ENCODE measurements at places on chromosomes 11 and 22. TPM values are rescaled to one million over a fixed set of nuclear protein-coding genes. Genes with fewer than 3 reads are reported as not detected.

GRCh38 chr11:134363592-134363991 is 31.8 kb downstream of the GLB1L2 start:
- no peaks in the 10 kb centered on the region for H3K27me3 ChIP-seq
- no peak overlapping the region for H3K4me3 ChIP-seq
- no peak overlapping the region for H3K27ac ChIP-seq
- no peaks in the 10 kb centered on the region for H3K36me3 ChIP-seq
- no peak for DNase-seq
- no peaks in the 10 kb centered on the region for H3K4me1 ChIP-seq

DNA sequence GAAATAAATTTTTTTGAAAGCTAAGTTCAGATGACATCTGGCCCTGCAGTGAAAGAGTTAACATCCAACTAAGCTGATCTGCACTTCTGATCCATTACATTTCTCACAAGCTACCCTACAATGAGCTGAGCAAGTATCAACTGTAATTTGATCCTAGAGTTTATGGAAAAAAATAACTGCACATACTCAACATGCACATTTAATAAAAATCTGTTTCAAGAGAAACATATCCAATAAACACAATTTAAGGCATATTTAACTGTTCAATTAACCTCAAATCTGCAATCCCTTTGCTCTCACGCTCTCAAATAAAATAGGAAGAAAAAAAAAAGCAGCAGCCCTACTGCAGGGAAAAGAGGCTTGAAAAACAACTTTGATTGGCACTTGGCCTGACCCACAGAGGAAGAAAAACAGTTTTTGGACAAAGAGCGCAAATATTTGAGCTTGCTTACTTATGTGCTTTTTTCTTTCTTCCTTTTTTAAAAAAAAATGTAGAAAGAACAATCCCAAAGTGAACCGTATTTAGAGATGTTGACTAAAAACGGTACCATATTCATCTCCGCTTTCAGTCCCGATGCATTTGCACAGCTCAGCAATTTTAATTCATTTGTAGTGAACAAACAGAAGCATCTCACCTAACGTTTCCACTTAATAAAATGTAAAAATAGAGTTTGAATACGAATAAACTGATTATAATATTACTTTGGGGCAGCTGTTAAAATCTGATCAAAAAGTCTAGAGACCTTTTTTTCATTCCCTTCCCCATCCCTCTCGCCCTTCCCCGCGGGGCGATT is 1.6 kb downstream of the SESN3 start:
- peak overlapping the region; percentile 74 for H3K4me3 ChIP-seq
- H3K27ac ChIP-seq, result no peak overlapping the region
- no peaks in the 10 kb centered on the region for H3K27me3 ChIP-seq
- no peaks in the 10 kb centered on the region for H3K36me3 ChIP-seq
- peaks cover 22% of the 10 kb centered on the region for H3K4me1 ChIP-seq

The MAJIN gene
- not detected for total RNA-seq

The PNPLA3 gene
- total RNA-seq, result 0.58 TPM

All from gastrocnemius medialis (tissue), 4 donors.